ENCODE measurements at places on chromosomes 16 and 17.

DNA sequence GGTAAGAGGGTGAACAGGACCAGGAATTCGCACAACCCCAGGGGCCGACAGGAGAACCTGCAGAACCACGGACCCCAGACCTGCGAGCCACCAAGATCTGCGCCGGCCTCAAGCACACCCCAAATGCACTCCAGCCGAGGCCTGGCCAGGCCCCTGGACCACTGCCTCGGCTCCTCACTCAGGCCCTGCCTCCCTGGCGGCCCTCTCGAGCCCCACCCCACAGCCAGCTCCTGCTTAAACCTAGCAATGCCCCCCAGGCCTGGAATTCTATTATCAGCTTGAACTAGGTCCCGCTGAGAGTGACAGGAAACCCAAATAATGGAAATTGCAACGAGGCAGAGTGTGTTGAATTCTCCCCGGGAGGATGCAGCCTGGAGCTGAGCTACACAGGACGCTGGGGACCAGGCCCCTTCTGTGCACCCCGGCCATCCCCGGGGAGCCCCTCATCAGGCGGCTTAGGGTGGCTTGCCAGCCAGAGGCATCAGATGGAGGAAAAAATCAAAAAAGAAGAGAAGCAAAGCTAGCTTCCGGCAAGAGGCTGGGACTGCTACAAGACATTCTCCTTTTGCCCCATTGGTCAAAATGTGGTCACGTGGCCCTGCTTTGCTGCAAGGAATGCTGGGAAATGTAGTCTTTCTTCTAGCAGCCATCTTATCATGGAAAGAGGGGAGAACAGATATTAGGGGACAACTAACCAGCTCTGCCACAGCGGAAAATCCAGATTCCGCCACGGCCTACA, 2.4 kb upstream of the ENPP7 start:
- peak; percentile 90 for DNase-seq

- DNase-seq, result no peak
Observed at GRCh38 chr17:66812571-66812970, 22.3 kb upstream of the CACNG5 start.

DNA sequence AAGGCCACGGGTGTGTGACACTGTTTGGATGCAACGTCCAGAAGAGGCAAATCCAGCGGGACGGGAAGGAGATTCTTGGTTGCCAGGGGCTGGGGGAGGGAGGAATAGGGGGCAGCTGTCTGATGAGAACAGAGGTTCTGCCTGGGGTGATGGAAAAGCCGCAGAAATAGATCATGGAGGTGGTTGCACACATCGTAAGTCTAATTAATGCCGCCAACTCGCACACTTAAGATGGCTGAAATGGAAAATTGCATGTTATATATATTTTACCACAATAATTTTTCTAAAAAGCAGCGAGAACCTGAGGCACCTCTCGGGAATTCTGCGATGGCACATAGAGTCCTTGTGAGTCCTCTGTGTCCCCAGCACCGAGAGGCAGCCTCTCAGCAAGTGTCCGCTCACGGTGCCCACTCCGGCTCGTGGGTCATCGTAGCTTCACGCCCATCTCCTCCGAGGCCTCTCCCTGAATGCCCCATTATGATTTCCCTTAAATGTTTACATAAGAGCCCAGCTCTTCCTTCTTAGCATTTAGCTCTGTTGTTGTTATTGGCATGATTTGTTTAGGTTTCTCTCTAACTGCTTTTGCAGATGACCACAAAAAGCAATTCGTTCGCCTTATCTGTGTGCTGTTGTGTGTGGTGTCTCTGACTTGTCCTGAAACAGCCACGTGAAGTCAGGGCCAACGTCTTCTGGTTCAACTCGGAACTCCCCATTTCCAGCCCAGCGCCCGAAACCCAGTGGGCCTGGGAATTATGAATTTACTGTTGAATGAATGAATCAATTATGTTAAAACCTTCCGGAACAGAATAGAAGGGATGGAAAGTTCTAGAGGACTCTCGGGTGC, 7.7 kb downstream of the WFDC1 start:
- DNase-seq, result no peak

DNA sequence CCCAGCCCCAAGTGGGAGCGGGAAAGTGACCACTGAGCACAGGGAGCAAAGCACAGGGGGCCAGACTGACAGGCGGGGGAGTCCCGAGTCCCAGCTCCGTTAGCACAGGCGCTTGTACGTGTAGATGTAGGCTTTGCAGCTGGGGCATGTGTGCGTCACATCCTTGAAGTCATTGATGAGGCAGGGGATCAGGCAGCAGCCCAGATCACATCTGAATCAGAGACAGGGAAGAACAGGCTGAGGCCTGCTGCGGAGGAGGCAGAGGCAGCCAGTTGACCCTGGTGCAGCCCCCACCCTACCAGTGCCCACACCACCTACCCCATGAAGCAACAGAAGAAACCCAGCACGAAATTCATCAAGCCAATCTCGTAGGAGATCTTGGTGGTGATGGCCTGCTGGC, 26.1 kb downstream of the CDIP1 start:
- DNase-seq, result no peak

GRCh38 chr17:49402706-49403105, 12.0 kb downstream of the PHB1 start:
- DNase-seq, result no peak

- no peak for DNase-seq
Observed at GRCh38 chr16:82083710-82084353, 48.8 kb downstream of the HSD17B2 start.

GRCh38 chr17:77109764-77110359, 30.9 kb upstream of the SEC14L1 start:
- DNase-seq, result no peak

GRCh38 chr16:84239909-84240308, at the start of gene KCNG4:
KCNG4 (minus strand) TSS chr16:84240012; CDS start chr16:84237485, 2,527 bp downstream.
- DNase-seq, result no peak

- DNase-seq, result no peak
Observed at GRCh38 chr17:58822148-58823050, 66.7 kb downstream of the PPM1E start.

GRCh38 chr16:56286809-56287208, 95.5 kb downstream of the GNAO1 start:
- DNase-seq, result no peak

- DNase-seq, result no peak
Observed at GRCh38 chr16:15403392-15403995, 7.9 kb downstream of the MPV17L start.

- no peak for DNase-seq
Observed at GRCh38 chr16:22123759-22124490, 31.6 kb downstream of the VWA3A start.

DNA sequence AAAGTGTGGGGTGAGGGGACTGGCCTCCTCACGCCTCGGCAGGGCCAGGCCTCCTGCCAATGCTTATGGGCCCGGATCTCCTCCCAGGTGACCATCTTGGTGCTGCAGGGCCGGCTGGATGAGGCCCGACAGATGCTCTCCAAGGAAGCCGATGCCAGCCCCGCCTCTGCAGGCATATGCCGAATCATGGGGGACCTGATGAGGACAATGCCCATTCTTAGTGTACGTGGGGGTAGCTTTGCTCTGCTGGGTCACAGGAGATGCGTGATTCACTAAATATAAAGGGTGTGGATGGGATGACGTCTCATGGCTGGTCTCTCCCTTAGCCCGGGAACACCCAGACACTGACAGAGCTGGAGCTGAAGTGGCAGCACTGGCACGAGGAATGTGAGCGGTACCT, 19.5 kb downstream of the NUP85 start:
- no peak for DNase-seq
